ENCODE measurements at places on chromosomes 7 and 10. TPM values are rescaled to one million over a fixed set of nuclear protein-coding genes. Genes with fewer than 3 reads are reported as not detected.

GRCh38 chr10:110659558-110659957, 15.4 kb downstream of the RBM20 start:
- no peak overlapping the region for H3K27ac ChIP-seq
- peaks cover 17% of the 10 kb centered on the region for H3K4me1 ChIP-seq
- peaks cover 13% of the 10 kb centered on the region for H3K27me3 ChIP-seq

CPA2 gene
- total RNA-seq = not detected

- no peak for DNase-seq
- no peak overlapping the region for H3K27ac ChIP-seq
- peaks cover 63% of the 10 kb centered on the region for H3K36me3 ChIP-seq
- H3K4me1 ChIP-seq = peaks cover 24% of the 10 kb centered on the region
- no peak overlapping the region for H3K4me3 ChIP-seq
- H3K27me3 ChIP-seq = no peaks in the 10 kb centered on the region
Measured at GRCh38 chr10:30448092-30448491, 14.1 kb downstream of the MAP3K8 start.

GRCh38 chr7:17944720-17945119, 4.4 kb upstream of the SNX13 start:
- DNase-seq = no peak
- H3K4me3 ChIP-seq = no peak overlapping the region
- H3K4me1 ChIP-seq = peaks cover 27% of the 10 kb centered on the region
- H3K36me3 ChIP-seq = peaks cover 8% of the 10 kb centered on the region
- H3K27me3 ChIP-seq = no peaks in the 10 kb centered on the region

GRCh38 chr7:67847092-67847787, 850.6 kb downstream of the TYW1 start:
- no peak overlapping the region for H3K27ac ChIP-seq
- no peaks in the 10 kb centered on the region for H3K27me3 ChIP-seq
- no peak overlapping the region for H3K4me3 ChIP-seq
- no peaks in the 10 kb centered on the region for H3K4me1 ChIP-seq
- DNase-seq = no peak
- no peaks in the 10 kb centered on the region for H3K36me3 ChIP-seq

GRCh38 chr7:1403638-1404459, 55.4 kb downstream of the MICALL2 start:
- no peaks in the 10 kb centered on the region for H3K4me1 ChIP-seq
- DNase-seq = no peak
- no peaks in the 10 kb centered on the region for H3K36me3 ChIP-seq
- peaks cover 27% of the 10 kb centered on the region for H3K27me3 ChIP-seq

- DNase-seq = no peak
- no peaks in the 10 kb centered on the region for H3K4me1 ChIP-seq
- H3K27ac ChIP-seq = no peak overlapping the region
- H3K27me3 ChIP-seq = no peaks in the 10 kb centered on the region
Measured at GRCh38 chr10:84743483-84743882, 415.1 kb downstream of the CCSER2 start.

GIMAP6 gene
- 88.9 TPM for total RNA-seq

DNA sequence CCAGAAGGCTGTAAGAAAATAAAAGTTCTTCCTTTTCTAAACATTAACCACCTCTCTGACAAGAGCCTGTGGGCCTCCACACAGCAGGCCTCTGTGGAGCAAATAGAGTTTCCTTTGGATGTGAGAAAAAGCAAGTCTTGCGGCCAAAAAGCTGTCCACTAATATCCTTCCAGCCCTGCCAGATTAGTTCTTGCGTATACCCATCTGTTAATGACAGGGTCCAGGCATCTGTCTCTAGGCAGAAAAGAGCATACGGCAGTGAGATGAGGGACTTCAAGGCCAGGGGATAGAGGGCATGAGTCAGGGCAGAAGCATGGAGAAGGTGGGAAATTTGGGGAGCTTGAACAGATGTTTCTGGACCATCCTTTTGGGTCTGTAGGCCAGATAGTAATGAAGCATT, 164.9 kb downstream of the NSUN6 start:
- H3K27me3 ChIP-seq = no peaks in the 10 kb centered on the region
- no peaks in the 10 kb centered on the region for H3K36me3 ChIP-seq
- no peak for DNase-seq
- no peaks in the 10 kb centered on the region for H3K4me1 ChIP-seq
